ENCODE measurements at places on chromosomes 5 and 9.

DNA sequence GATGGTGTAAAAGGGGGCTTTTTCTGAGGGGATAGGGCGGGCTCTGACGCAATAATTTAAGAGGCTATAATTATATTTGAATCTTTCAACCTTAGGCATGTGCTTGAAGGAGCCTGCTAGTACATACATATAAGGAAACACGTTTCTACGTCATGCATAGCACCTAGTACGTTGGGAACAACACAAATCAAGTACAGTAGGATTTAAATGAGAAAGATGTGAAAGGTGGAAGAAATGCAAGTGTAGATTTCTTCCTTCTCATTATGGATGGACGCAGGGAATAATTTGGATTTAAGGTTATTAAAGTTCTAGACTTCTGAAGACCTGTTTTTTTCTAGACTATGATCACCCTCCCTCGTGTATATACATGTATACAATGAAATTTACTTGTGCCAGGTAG lies 927 bp upstream of the CDO1 start:
- H3K4me3 ChIP-seq: no peak overlapping the region
- H3K27ac ChIP-seq: no peak overlapping the region
- peaks cover 4% of the 10 kb centered on the region for H3K27me3 ChIP-seq
- no peak for DNase-seq

DNA sequence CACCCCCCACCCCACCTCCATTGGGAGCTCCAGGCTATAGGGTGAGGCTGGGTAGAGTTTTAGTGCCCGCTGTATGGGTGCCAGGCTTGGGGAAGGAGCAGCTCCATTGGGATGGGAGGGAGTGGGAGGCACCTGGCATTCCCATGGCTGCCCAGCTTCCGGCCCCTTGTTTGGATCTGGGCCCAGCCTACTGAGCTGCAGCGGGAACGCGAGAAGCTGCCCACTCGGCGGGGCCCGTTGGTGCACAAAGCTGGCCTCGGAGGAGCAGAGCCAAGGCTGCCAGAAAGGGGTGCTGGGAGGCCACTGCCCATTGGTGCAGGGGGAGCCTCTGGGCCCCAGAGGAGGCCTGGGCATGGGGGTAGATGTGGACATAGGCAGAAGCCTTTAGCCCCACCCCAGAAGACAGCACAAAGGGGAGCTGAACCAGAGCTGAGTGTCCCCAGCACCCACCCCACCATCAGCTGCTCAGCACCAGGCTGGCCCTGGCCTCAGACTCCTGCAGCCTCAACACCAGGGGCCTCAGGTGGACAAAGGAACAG lies 4.4 kb downstream of the LCN9 start:
- DNase-seq: no peak
- H3K4me3 ChIP-seq: no peak overlapping the region
- no peaks in the 10 kb centered on the region for H3K36me3 ChIP-seq
- no peak overlapping the region for H3K27ac ChIP-seq
- no peaks in the 10 kb centered on the region for H3K4me1 ChIP-seq

GRCh38 chr5:114412510-114413171 lies 50.8 kb downstream of the KCNN2 start:
- no peak for DNase-seq
- H3K4me1 ChIP-seq: no peaks in the 10 kb centered on the region
- H3K27me3 ChIP-seq: no peaks in the 10 kb centered on the region

GRCh38 chr9:111599092-111599954 lies at the start of gene PTGR1:
PTGR1 (minus strand) TSS chr9:111599647; CDS start chr9:111597422, 2,225 bp downstream.
- no peaks in the 10 kb centered on the region for H3K36me3 ChIP-seq
- H3K27me3 ChIP-seq: no peaks in the 10 kb centered on the region
- peak within 1 kb of the TSS; percentile 94 for H3K27ac ChIP-seq
- DNase-seq: peak; percentile 80

DNA sequence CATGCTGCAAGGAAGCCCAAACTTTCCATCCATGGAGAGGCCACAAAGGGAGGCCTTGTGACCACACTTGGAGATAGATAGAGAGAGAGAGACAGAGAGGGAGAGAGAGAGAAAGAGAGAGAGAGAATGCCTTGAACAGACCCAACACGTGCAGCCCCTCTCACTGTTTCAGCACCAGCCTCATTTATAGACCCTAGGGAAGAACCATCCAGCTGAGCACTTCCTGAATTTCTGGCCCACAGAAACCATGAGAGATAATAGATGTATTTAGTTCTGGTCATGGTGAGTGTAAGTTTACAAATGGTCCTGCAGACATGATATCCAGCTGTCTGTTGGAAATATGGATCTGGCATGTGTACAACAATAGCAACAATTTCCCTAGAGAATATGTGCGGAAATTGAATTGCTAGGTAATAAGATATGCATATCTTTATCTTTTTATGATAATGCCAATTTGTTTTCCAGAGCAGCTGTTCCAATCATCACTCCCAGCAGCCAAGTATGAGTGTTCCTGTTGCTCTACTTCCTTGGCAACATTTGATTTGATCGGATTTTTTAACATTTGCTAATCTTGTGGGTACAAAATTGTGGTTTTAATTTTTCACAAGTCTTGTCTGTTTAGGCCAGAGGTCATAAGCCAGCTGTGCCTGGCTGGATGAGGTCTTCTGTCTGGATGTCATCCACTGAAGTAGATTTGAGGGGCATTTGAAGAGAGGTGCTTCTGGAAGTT lies 217.3 kb upstream of the IL12B start:
- H3K4me1 ChIP-seq: no peaks in the 10 kb centered on the region
- H3K27ac ChIP-seq: no peak overlapping the region
- H3K4me3 ChIP-seq: no peak overlapping the region

Measured in breast epithelium (tissue), 4 donors.